ENCODE measurements at places on chromosomes 4 and X. TPM values are rescaled to one million over a fixed set of nuclear protein-coding genes. Genes with fewer than 3 reads are reported as not detected.

DNA sequence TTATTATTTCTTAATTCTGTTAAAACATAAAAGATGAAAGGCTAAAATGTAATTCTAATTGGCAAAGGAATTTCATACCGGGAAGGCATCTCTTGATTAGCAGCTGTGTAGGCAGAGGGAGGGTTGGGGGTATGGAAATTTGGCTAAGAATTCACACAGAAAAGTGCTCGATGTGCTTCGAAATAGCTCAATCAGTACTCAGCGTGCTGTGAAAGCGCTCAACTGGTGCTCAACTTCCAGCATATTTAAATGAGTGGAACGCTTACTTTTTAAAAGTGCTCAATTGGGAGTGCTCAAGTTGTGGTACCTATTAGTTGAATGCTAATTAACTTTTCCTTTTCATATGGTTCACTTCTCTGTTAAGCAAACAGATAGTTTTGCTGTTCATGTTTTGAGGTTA is 695.9 kb upstream of the ATOH1 start:
- no peaks in the 10 kb centered on the region for H3K27me3 ChIP-seq
- DNase-seq: no peak
- H3K4me1 ChIP-seq: no peaks in the 10 kb centered on the region
- no peak overlapping the region for H3K4me3 ChIP-seq

Gene PGAM4
- not detected for total RNA-seq

Gene FAM9B
- 0.69 TPM for total RNA-seq

Gene SRPX2
- total RNA-seq: 45.4 TPM

- H3K4me1 ChIP-seq: no peaks in the 10 kb centered on the region
- no peaks in the 10 kb centered on the region for H3K27me3 ChIP-seq
- no peak overlapping the region for H3K4me3 ChIP-seq
- H3K27ac ChIP-seq: no peak overlapping the region
These were observed 554.4 kb downstream of the ARAP2 start for GRCh38 chr4:35689870-35690269.

GRCh38 chr4:167883266-167883665 is 209.1 kb upstream of the ANXA10 start:
- H3K4me1 ChIP-seq: no peaks in the 10 kb centered on the region
- no peak for DNase-seq
- H3K36me3 ChIP-seq: no peaks in the 10 kb centered on the region
- no peak overlapping the region for H3K4me3 ChIP-seq

DNA sequence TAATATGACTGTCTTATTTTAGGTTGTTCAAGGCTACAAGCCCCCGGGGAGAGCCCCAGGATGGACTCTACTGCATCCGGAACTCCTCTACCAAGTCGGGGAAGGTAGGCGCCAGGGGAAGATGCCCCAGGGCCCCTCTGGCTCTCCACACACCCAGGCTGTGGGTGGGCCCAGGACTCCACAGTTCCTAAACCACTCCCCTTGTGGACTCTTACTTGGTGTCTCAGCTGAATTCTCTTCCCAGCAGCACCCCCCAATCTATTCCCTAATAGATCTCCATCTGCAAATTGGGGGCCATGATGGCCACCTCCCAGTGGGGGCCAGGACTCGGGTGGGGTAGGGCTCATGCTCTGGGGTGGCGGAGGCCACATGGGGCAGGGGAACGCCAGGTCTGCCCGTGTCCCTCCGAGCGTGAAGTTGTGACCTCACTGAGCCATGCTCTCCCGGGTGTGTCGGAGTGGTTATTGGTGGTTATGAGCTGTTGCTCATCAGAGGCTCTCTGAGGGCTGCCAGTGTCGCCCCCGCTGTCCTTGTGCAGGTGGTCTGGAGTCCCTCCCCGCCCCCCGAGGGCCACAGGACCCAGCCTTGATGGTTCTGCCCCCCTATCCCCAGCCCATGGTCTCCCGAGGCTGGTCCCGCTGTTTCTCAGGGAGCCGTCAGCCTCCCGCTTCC is 11.2 kb upstream of the ADD1 start:
- H3K36me3 ChIP-seq: peaks cover 12% of the 10 kb centered on the region
- DNase-seq: no peak
- H3K4me1 ChIP-seq: no peaks in the 10 kb centered on the region
- no peak overlapping the region for H3K27ac ChIP-seq
- H3K4me3 ChIP-seq: no peak overlapping the region
- H3K27me3 ChIP-seq: no peaks in the 10 kb centered on the region

DNA sequence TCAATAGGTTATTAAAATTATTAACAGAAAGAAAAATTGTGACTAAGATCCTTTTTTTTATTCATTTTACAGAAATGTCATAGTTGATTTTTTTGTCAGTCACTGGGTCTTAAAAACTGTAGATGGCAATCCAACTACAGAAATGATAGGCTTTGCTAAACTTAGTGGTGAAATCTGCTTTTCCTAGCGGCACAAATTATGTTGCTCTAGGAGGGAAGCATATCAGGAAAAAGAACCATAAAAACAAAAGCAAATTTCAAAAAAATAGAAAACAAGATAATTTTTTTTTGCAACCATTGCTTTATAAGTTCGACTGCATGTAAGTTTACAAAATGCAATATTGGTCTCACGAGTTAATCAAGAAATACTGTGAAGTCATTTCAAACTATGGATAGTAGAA is 443.5 kb upstream of the IGFBP7 start:
- no peaks in the 10 kb centered on the region for H3K36me3 ChIP-seq
- no peak overlapping the region for H3K4me3 ChIP-seq
- no peak for DNase-seq

GRCh38 chrX:24550166-24550565 is 85.1 kb downstream of the PDK3 start:
- no peaks in the 10 kb centered on the region for H3K36me3 ChIP-seq
- no peak for DNase-seq
- no peaks in the 10 kb centered on the region for H3K4me1 ChIP-seq
- H3K27me3 ChIP-seq: no peaks in the 10 kb centered on the region
- H3K27ac ChIP-seq: no peak overlapping the region

- no peaks in the 10 kb centered on the region for H3K27me3 ChIP-seq
- peaks cover 10% of the 10 kb centered on the region for H3K36me3 ChIP-seq
- no peak overlapping the region for H3K4me3 ChIP-seq
- H3K4me1 ChIP-seq: no peaks in the 10 kb centered on the region
- no peak overlapping the region for H3K27ac ChIP-seq
These were observed 78.2 kb downstream of the BCOR start for GRCh38 chrX:40019541-40019940.

Gene MAGEA10
- total RNA-seq: not detected

Gene SULT1B1
- total RNA-seq: 0.27 TPM

Gene MAGEE1
- total RNA-seq: 0.80 TPM

Gene MAGEA2
- not detected for total RNA-seq

Gene GPR50
- total RNA-seq: not detected

Gene SYTL4
- total RNA-seq: 16.0 TPM

DNA sequence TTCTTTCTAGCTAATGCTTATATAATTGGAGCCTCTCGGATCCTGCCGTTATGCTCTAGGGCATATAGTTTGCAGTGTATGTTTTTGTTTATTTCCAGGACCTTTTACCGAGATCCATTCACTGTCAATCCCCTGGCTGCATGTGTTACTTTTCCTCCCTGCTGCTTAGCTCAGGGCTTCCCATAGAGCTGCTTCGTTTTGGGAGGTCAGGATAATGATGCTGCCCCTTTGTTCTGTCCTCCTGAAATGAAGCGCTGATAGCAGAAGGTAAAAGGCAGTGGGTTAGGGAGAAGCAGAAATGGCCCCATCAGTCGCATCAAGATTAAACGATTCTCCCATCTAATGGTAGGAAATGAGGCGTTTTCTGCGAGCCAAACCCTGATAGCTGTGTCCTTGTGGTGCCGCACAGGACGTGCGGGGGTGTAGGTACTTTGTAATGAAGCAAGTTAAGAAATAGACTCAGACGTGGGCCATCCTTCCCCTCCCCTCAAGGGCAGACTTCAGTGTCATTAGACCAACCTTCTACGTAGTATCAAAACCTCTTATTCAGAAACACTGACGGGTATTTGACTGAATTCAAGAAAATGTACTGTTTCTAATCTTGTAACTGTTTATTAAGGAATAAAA is 37.3 kb downstream of the AFF2 start:
- H3K4me1 ChIP-seq: no peaks in the 10 kb centered on the region
- no peak overlapping the region for H3K4me3 ChIP-seq

Gene SLC2A9
- total RNA-seq: 1.8 TPM

- no peak overlapping the region for H3K27ac ChIP-seq
- no peak overlapping the region for H3K4me3 ChIP-seq
- no peaks in the 10 kb centered on the region for H3K4me1 ChIP-seq
- H3K27me3 ChIP-seq: peaks cover 13% of the 10 kb centered on the region
- DNase-seq: no peak
- no peaks in the 10 kb centered on the region for H3K36me3 ChIP-seq
These were observed 272.7 kb upstream of the TAPT1 start for GRCh38 chr4:16498978-16499377.

Measured in Calu3 (cell line).